ENCODE measurements at places on chromosomes 3 and 15.

GRCh38 chr15:57330619-57331340 lies 45.5 kb upstream of the CGNL1 start:
- DNase-seq, result no peak

GRCh38 chr15:66928784-66929183 lies 136.6 kb upstream of the SMAD3 start:
- DNase-seq, result no peak

- DNase-seq, result no peak
Observed at GRCh38 chr3:134590766-134591165, 60.1 kb downstream of the KY start.

DNA sequence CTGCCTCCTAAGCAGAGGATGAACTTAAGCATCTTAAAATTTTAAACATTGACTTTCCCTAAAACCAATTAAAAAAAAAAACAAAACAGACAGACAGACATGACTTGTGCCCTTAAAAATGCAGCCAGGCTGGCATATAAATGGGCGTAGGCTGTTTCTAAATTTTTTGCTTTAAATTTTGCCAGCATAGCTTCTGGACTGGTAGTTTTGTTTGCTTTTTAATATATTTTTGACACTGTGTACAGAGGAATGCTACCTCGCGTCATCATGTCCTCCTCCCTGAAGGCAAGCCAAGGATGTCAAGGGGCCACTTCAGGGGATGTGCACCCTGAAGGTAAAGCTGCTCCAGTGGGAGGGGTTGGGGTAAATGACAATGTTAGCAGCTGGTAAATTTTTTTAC lies 134.8 kb downstream of the PGPEP1L start:
- no peak for DNase-seq

DNA sequence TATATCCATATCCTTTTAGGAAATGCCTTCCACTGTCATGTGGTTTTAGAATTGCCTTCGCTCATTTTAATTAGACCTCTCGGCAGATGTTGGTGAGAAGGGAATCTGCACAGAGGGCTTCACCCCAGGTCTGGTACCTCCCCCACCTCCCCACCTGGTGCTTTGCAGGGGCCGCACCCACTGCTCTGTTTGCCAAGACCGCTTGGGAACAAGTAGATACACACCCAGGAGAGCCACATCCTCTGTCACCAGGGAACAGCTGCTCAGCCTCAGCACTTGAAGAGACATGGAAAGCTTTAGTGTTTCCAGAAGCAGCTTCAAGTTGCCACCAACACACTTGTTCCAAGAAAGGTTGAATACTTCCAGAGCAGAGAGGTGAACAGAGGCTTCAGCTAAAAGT lies 21.8 kb downstream of the LRRC31 start:
- no peak for DNase-seq

DNA sequence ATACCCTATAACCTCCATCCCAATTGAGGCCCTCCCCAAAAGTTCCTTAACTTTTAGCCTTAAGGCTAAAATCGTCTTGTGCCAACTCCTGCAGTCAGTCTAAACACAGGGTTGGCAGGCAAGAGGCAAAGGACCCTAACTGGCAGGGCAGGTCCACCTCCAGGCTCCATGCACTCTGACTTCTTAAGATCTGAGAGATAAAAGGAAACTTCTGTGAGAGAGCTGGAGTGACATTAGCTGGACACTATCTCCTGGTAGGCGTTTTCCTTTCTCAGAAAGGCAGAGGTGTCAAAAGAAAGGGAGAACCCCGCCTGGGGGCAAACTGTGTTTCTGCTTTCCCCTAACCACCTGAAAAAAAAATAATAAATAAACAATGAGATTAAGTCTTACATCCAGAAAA lies 3.6 kb downstream of the CHSY1 start:
- DNase-seq, result no peak

DNA sequence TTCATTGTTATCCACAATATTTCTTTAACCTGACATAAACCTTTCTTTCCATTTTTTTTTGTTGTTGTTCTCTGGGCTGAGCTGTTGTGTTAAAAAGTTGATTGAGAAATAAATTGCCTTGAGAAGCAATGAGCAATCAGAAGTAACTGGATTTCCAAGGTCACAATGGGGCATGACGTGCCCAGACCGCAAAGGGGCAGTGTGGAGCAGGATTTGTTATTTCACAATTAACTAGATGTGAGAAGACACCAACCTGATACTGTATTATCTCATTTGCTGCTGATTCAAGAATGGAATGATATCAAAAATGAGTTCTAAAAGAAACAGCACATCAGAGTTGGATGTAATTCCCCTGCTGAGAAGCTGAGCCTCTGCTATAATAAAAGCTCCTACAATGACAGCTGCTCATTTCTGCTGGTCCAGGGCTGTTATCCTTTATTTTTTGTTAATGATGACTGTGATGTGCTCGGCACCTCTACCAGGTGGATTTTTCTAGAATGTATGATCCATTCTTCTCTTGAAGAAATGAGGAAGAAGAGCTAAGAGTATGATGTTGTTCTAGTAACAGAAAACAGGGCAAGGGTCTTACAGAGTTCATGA lies 28.1 kb downstream of the CPNE4 start:
- peak; percentile 52 for DNase-seq

GRCh38 chr3:105367406-105368213 lies 901 bp downstream of the ALCAM start:
- peak; percentile 79 for DNase-seq

- DNase-seq, result no peak
Observed at GRCh38 chr3:52225452-52226228, at the start of gene TLR9. TSS of gene TLR9 (minus strand) at chr3:52225645. CDS start at chr3:52225529, 116 bp downstream.

- no peak for DNase-seq
Observed at GRCh38 chr3:14487086-14487485, 53.1 kb downstream of the GRIP2 start.

DNA sequence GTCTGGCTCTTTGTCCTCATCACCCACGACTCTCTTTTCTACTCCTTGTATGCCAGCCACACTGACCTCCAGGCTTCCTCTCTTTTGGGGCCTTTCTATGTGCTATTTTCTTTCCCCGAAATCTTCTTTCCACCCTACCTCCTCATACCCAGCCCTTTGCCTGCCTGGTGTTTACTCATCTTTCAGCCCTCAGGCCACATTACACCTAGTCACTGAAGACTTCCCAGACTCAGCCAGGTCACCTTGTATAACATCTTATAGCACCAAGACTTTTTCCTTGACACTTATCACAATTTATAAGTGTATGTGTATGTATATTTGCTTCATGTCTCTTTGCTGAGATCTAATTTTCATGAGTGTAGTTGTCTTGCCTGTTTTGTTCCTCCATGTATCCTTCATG lies 396.4 kb downstream of the NLGN1 start:
- DNase-seq, result no peak

DNA sequence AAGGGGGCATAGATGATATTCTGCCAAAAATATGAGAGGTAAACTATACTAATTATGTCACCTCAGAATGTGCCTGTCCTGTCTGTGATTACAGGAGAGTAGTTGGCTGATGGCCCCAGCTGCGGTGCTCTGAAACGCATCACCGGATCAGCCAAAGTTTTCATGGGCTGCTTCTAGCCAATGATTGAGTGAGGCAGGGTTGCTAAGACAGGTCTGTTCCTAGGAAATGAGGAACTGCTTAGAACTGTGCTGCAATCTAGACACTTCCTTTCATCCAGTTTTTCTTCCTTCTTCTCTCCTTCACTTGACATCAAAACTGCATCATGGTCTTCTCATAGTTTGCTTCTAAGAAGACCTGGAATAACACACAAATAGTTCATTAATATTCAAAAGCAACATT lies 124.0 kb downstream of the KCNH8 start:
- no peak for DNase-seq

Measured in fibroblast of villous mesenchyme (primary cell).